Nephron progenitor cell (in vitro differentiated cells): ENCODE measurements at places on chromosomes 16 and 17.

DNA sequence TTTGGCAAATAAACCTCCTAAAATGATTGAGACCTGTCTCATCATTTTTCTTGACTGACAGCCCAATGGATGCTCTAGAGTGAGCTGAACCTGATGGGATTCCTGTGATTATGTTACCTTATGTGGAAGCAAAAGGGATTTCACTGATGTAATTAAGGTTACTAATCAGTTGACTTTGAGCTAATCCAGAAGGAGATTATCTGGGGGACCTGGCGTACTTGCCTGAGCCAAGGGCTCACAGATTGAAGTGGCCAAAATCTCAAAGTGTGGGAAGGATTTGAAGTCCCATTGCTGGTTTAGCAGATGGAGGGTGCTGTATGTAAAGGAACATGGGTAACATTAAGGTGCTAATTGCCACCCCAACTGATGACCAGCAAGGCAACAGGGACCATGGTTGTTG lies 214.0 kb downstream of the CPPED1 start:
- no peak for DNase-seq

GRCh38 chr17:71118039-71118438 lies 948.7 kb downstream of the KCNJ2 start:
- no peak for DNase-seq

DNA sequence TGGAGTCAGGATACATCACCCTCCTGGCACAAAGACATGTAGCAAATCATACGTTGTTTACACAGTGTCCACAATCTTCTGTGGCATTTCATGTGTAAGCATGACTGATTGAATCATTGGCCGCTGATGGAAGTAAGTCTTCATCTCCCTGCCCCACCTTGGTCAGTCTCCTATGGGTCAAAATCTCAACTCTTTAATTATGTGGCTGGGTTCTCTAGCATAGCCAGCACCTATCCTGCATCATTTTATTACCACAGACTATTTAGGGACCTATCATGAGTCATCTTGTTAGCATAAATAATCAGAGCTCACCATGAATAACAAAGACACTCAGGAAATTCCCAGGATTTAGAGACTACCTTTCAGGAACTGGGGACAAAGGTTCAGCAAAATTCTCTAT lies 15.9 kb downstream of the TANC2 start:
- DNase-seq: no peak

GRCh38 chr17:60766778-60767190 lies 89.1 kb downstream of the BCAS3 start:
- no peak for DNase-seq

DNA sequence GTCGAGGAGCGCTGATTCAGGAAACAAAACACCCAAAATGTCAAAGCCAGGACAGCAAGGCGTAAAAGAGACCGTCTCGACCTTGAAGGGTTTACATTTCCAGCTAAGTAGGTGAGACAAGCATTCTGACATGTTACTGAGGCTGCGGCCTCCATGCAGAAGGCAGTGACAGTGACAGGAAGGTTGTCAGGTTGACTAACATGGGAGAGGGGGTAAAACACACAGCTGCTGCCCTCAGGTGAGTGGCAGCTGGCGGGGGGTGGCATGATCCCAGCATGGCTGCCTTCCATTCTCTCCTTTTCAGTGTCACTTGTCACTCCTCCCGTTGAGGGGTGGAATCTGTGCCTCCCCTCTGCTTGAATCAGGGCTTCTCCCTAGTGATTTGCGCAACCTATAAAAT lies 31.9 kb upstream of the CRHR1 start:
- DNase-seq: no peak

DNA sequence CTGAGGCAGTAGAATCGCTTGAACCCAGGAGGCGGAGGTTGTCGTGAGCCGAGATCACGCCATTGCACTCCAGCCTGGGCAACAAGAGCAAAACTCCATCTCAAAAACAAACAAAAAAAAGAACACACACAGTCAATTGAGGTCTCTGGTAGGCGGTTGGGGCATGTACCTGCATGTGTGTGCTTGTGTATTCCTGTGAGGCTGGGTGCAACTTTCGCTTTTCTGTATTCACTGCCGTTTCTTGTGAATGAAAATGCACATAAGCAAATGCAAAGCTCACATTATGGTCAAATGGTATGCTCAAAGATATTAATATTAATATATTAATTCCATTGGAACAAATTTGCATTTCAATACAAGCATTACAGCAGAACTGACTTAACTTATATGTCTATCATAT lies 20.9 kb downstream of the HS3ST3A1 start:
- no peak for DNase-seq

GRCh38 chr17:74800531-74800930 lies 24.4 kb upstream of the NAT9 start:
- no peak for DNase-seq

GRCh38 chr17:50843150-50843905 lies 7.9 kb downstream of the WFIKKN2 start:
- no peak for DNase-seq

DNA sequence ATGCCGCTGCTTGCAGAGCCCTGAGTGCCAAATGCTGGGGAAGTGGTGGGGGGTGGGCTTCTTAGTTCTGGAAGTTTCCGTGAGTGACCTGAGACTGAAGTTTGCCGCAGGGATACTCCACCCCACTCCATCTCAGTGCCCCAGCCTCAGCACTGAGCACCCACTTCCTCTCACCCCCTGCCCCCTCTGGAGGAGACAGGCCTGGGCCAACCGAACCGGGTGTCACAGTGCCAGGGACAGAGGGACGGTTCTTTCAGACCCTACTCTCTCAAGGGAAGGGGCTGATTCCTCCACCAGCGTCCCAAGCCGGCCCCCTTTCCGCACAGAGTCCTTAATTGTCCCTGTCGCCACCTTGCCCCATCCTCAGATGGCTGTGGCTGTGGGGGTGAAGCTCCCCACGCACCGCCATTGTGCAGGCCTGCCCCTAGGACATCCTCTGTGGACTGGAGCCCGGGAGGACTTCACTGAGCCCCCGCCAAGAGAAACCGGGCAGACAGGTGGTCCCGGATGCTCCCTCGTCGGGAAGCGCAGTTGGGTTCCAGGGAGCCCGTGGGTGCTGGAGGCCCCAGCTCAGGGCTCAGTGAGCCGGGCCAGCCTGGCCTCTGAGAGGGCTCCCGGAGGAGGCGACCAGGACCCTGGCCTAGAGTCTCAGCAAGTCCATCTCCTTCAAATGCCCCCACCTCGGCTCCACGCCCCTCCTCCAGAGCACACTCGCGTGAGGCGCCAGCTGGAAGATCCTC lies 1.6 kb upstream of the KREMEN2 start:
- no peak for DNase-seq

DNA sequence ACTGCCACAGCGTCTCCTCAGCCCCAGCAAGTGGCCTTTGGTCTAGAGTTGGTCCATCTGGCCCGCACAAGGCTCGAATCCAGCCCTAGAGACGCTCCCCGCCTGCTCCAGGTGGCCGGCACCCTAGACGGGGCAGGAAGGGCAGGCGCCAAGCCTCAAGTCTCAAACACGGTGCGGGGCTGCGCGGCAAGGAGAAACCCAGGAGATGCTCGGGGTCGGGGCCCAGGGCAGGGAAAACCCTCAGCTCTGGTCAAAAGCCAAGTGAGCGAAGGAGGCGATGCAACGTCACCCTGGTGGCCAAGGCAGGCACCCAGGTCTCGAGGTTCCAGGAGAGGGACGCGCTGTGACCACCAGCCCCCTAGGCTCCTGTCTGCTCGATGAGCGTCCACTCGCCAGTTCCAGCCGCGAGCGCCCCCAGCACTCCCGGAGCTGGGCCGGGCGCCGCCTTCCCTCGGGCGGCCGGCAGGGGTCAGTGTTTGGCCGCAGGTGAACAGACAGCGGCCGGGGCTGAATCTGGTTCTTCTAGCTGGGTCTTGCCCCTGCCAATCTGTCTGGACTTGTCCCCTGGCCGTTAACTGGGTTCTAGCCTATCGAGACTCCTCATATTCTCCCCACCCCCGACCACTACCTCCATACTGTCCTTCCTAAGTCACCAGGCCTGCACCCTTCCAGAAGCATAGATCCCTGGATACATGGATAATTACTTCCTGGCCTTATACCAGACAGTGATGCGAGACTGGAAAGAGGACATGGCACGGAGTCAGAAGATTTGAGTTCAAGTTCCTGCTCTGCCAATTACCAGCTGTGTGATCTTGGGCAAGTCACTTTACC lies 44.0 kb downstream of the PRAC1 start:
- peak; percentile 88 for DNase-seq

DNA sequence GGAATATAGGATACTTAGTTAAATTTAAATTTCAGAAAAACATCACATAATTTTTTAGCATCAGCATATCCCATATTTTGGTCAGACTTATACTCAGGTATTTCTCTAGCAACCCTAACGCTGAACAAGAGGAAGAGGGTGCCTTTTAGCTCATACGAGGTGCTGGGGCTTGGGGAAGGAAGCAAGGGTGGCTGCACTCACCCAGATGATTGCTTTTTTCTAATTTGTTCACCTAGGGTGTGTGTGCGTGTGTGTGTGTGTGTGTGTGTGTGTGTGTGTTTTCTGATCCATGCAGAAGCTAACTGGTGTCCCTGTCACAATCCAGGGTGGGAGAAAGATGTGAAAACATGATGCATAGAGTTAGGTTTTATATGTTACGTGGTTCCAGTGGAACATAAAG lies 81.2 kb downstream of the WNT3 start:
- DNase-seq: no peak

DNA sequence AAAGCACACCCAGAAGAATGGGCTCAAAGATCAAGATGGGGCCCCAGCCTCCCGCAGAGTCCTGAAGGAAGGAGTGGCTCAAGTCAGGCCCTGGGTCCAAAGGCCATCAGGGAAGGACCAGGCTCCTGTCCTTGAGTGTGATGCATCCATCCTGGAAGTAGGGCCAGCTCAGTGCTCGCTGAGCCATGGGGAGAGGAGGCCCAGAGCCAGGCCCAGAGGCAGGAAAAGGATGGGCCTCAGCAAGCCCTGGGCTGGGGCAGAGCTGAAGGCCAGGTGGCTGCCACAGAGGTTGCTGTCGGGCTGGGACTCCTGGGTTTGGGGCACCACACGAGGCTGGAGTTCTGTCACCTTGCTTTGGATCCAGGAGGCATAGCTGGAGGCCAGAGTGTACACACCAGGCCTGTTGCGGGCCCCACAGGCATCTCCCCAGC lies 3.7 kb downstream of the PRSS8 start:
- DNase-seq: no peak

DNA sequence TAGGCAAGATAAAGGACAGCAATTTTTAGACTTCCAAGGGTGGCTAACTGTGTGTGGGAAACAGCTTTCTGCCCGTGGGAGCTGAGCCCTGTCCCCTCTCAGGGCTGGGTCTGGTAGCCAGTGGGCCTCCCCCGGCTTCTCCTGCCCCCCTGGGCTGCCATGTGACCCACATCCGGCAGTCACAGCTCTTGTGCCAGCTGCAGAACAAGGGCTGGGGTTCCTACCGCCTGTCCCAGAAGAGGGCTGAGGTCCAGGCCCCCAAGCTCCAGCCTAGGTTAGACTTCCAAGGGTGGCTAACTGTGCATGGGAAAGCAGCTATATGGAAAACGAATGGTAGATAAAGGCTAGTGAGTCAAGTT lies 6.1 kb downstream of the GAST start:
- DNase-seq: no peak

DNA sequence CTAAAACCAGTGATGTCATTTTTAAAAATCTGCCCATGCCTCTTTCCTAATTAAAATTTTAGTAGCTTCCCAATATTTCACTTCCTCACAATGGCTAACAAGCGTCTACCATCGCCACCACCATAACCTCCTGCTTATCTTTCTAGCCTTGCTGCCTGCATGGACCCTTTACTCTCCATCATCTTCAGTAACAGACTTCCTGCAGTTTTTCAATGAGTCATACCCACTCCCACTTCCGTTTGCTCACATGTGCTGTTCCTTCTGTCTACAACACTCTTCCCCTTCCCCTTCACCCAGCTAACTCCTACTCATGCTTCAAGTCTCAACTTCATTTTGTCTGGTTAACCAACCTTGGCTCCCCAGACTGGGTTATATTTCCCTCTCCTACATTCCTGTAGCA lies 12.8 kb upstream of the SKAP1 start:
- no peak for DNase-seq
